ENCODE measurements at places on chromosomes 3 and 15. TPM values are rescaled to one million over a fixed set of nuclear protein-coding genes. Genes with fewer than 3 reads are reported as not detected.

DNA sequence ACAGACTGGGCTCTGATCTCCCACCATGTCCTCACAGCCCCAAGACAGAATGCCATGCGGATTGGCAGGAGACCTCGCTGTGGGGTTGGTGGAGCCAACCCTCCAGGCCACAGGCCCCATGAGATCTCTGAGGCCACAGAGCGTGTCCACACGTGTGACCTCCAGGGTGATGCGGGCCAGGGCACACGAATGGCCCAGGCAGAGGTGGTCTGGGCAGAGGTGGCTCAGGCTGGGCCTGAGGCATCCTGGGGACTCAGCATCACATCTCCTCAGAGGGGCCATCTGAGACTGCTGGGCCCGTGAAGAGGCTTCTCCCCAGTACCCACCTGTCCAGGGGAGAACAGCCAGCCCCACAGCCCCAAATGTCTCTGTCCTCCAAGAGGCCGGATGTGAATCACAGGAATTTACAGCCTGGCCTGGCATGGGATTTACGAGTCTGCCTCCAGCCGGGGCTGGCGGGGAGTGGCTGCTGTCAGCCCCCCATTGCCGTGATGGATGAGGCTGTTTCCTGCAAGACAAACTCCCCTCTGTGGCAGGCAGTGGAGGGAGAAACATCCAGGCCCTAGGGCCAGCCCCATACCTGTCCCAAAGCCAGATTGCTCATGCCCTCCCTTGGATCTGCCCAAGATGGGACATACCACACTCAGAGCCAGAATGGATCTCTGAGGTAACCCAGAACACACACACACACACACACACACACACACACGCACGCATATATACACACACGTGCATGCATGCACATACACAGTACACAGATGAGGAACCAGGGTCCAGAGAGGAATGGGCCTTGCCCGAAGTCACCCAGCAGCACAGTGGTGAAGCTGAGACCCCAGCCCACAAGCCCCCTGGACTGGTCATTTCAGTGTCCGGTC, 208.3 kb downstream of the TBC1D2B start:
- no peak for DNase-seq

DNA sequence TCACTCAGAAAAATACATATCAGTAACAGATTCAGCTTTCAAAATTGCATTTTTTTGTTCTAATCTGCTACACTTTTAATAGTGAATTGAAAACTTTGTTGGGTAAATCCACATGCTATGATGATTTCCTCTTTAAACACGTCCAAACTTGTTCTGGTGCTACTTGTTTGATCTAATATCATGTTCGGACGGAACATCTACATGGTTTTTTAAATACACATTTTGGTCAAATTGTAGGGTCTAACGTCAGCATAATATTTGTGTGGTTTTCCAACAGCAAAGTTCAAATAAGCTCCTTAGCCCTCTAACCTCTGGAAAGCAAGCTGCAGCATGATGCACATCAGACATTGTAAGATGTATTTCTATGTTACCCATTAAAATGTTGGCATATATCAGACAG, 98.5 kb upstream of the OSTN start:
- no peak for DNase-seq

GRCh38 chr3:164539215-164539614, 539.1 kb downstream of the SI start:
- no peak for DNase-seq

GRCh38 chr15:48898446-48898845, 20.5 kb downstream of the EID1 start:
- DNase-seq = no peak

SPTSSB gene
- not detected for total RNA-seq

ALDH1A2 gene
- not detected for total RNA-seq
